ENCODE measurements at places on chromosomes 7 and 10. TPM values are rescaled to one million over a fixed set of nuclear protein-coding genes. Genes with fewer than 3 reads are reported as not detected.

The STOX1 gene
- 0.29 TPM for total RNA-seq

The ITIH2 gene
- total RNA-seq: not detected

DNA sequence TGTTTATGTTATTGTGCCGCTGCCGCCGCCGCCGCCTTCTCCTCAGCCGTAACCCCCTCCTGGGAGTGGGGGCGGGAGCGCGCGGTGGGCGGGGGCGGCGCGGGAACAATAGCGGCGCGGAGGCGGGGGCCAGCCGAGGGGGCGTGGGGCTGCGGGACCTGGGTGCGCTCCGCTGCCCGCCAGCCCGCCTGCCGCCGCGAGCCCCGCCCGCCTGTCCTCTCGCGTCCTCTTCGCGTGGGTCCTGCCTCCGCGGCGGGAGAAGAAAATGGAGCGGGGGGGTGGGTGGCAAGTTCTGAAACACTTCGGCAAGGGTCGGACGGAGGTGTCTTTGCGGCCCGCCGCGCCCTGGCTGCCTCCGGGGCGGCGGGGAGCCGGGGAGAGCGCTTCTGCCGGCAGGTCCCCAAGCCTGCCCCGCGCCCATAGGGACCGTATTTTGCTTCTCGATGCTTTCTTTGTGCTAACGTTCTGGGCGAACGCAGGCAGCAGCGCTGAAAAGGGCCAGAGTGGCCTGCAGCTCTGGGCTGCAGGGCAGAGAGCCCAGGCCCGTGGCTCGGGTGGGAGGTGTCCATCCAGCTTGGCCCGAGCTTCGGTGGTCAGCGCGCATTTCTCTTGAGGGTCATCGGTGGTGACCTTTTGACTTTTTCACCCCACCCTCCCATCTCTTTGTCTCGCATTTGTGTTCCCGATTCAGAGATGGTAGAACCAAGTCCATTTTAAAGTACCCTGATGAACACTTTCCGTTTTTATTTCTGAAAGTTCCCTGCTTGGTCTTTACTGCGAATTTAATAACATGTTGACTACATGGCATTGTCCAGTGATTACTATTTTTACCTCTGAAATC, 613 bp downstream of the MAPK8 start:
- DNase-seq: peak; percentile 67
- peaks cover 7% of the 10 kb centered on the region for H3K36me3 ChIP-seq
- peaks cover 47% of the 10 kb centered on the region for H3K4me1 ChIP-seq
- peak overlapping the region; percentile 81 for H3K4me3 ChIP-seq
- peak overlapping the region; percentile 77 for H3K27ac ChIP-seq

GRCh38 chr10:124461642-124462347, at the start of gene LHPP:
Gene LHPP, plus strand, starts transcription at chr10:124461823. Its CDS starts 40 bp downstream, at chr10:124461863.
- H3K36me3 ChIP-seq: peaks cover 2% of the 10 kb centered on the region
- peaks cover 7% of the 10 kb centered on the region for H3K27me3 ChIP-seq
- peak within 1 kb of the TSS; percentile 93 for H3K27ac ChIP-seq
- peak within 1 kb of the TSS; percentile 79 for H3K4me3 ChIP-seq
- peak; percentile 92 for DNase-seq

The PRLHR gene
- total RNA-seq: not detected

DNA sequence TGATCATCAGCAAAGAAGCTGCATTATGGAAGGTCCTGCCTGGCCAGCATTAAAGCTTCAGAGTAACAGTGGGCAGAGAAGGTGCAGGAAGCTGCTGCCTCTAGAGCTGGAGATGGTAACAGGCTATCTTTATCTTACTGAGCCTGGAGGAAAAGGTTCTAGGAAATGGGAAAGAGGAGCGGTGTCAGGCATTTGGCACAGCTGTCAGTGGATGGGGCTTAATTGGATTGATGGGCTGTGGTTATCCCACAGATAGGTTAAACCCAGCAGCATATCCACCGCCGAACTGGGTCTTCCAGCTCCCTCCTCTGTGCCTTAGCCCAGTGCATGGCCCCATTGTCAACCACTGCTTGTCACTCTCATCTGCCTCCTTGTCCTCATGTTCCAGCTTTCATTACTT, 127.6 kb downstream of the CCNY start:
- no peak for DNase-seq
- no peaks in the 10 kb centered on the region for H3K36me3 ChIP-seq
- no peak overlapping the region for H3K27ac ChIP-seq
- no peaks in the 10 kb centered on the region for H3K27me3 ChIP-seq
- no peak overlapping the region for H3K4me3 ChIP-seq
- H3K4me1 ChIP-seq: peaks cover 28% of the 10 kb centered on the region

GRCh38 chr10:73554721-73555120, 36.4 kb downstream of the USP54 start:
- H3K27me3 ChIP-seq: no peaks in the 10 kb centered on the region
- H3K27ac ChIP-seq: no peak overlapping the region
- H3K4me1 ChIP-seq: no peaks in the 10 kb centered on the region
- no peak overlapping the region for H3K4me3 ChIP-seq
- DNase-seq: no peak
